ENCODE measurements at places on chromosomes 6 and 20. TPM values are rescaled to one million over a fixed set of nuclear protein-coding genes. Genes with fewer than 3 reads are reported as not detected.

The NRN1 gene
- total RNA-seq, result not detected

The RAET1L gene
- 2.3 TPM for total RNA-seq

- DNase-seq, result no peak
These were observed 109.0 kb downstream of the HMGCLL1 start for GRCh38 chr6:55469951-55470366.

DNA sequence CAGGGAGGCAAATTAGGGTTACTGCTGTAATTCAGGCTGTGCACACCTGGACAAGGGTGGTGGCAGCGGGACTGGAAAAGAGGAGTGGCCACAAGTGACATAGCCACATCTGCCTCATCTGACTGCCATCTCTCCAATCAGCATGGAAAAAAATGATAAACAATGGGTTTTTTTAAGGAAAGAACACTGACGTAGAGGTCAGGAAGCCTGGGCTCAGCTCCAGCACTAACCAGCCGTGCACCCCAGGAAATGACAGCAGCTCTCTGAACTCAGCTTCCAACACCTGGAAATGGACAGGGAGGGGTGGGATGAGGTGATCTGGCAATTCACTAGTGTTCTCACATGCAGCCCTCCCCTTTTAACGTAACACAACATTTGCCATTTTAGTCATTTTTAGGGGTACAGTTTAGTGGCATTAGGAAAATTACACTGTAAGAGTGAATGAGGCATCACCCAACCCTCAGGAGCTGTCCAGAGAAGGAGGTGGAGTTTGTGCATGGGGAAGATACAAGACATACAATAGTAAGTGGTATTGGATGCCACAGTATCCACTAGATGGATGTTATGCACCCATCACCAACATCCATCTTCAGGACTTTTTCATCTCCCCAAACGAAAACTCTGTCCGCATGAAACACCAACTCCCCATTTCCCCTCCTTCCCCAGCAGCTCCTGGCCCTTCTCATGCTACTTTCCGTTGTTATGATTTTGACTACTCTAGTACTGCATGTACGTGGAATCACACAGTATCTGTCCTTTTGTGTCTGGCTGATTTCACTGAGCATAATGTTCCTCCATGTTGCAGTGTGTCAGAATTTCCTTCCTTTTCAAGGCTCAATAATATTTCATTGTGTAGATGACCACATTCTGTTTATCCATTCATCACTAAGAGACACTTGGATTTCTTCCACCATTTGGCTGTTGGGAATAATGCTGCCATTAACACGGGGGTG, 215.5 kb upstream of the ECI2 start:
- no peak for DNase-seq

- DNase-seq, result no peak
These were observed 686.7 kb downstream of the COL12A1 start for GRCh38 chr6:74519163-74519562.

Measured in Calu3 (cell line).